ENCODE measurements at places on chromosomes 2 and 18.
A peak's percentile ranks its signal among the peaks of the same experiment; 100 is the strongest.

DNA sequence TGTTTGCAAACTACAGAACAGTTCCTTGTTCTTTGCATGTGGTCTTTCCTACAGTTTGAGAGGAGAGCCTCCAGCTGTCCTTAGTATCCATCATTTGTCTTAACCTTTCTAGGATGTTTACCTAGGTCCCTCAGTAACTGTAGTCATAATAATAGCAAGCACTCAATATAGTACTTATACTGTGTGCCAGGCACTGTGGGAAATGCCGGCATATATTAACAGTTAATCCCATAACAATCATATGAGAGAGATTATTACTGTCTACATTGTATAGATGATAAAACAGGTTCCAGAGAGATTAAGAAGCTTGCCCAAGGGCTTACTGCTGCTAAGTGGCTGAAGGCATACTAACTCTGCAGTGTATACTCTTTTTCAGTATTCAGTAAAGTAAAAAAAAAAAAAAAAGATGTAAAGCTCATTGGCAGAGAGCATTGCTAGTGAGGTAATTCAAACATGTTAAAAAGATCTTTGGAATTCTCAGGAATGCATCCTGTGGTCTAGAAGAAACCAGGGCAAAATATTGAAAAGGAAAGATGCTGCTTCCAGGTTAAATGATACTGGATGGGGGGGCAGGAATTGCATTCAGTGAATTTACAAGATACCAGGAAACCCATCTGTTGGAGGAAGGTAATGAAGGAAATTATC lies 72.3 kb downstream of the SPTBN1 start:
- no peak for DNase-seq

DNA sequence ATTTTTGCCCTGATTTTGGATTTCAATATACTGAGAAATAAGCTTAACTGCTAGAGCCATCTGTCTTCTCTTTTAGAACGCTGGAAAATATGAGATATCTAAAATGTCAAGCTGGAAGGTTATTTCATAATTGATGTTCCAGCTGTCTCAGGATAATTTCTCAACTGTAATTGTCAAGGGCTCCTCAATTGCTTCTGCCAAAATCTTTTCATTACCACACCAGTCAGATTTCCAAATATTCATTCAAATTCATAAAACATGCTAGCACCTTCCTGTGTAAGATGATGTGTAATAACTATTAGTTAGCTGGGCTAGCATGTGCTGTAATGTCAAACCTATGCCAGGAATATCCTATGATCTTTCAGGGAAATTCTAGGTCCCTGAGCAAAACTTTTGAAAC lies 88.1 kb downstream of the TNFRSF11A start:
- peak; percentile 77 for DNase-seq

DNA sequence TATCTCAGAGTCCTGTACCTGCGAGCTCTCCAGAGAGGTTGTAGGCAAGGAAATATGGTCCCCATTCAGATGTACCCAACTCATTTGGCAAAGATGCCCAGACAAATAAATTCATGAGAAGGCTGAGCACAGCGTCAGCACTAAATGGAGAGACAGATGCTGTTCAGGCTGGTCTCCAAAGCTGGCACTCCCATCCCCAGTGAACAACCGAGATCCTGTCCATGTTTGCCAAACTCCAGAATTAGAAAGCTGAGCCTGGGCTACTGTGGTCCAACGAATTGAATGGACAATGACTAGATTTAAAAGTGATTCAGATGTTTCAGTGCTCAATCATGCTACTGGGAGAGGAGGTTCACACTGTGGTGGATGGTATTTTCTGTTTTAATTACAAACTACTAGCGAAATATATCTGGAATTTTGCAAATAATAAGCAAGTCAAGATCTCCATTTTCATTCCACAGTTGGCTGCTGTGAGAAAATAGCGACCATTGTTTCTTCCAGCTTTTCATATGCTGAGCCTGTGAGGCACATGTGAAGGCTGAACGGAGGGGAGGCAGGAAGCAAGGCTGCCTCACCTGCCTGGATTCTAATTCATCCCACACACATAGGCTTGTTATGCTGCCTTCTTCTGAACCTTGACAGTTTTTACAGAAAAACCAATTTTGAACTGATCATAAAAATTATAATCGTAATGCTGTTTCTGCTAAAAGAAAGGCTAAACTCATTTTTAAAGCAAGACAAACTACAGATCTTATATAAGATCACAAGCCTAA lies 22.6 kb upstream of the DAPL1 start:
- peak; percentile 95 for DNase-seq

DNA sequence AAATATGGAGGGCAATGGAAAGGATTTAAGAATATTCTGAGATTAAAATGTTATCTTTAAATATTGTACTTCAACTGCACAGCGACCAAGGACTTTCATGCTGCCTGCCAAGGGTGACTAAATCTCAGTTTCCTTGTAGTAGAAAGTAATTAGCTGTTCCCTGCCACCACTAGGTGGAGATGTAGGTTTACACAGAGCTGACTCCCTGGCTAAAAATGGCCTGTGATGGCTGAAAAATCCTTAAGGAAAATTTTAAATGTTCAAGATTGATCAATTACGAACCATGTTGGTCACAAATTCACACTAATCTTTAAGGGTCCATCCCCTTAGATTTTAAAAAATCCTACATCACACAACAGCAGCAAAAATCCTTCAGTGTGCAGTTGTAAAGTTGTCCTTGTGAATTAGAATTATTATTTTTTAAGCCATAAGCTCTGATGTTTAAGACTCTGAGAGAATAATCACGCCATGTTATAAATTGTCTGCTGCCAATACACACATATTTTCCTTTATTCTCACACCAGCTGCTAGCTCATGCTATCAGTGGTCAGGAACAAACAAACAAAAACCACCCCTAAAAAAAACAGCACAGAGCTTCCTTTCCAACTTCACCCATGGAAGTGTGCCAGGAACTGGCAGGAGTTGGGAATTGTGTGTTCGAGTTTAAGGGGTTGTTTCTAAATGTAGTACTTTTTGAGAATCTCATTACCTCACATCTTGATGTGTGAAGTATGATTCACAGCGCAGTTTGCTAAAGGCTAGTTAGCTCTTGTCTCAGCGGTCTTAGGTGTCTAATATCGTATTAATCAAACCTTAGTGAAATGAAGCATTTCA lies 399.8 kb downstream of the TMEM182 start:
- peak; percentile 76 for DNase-seq

DNA sequence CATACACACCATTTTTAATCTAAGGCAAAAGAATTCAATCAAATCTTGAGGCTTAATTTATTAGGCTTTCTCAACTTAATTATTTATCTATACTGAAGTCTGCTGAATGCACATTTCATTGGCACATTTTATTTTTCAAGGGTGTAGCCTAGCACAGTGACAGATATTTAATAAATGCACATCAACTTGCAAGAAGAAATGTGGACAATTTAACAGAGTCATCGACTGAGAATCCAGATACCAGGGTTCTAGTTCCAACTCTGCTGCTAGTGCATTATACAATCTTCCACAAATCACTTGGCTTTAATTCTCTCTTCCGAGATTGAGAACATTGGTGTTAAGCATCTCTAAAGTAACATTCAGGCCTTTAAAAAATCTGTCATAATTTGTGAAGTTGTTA lies 88.5 kb upstream of the RBBP8 start:
- no peak for DNase-seq

GRCh38 chr18:42187611-42188380 lies 232.8 kb downstream of the PIK3C3 start:
- DNase-seq, result peak; percentile 48

DNA sequence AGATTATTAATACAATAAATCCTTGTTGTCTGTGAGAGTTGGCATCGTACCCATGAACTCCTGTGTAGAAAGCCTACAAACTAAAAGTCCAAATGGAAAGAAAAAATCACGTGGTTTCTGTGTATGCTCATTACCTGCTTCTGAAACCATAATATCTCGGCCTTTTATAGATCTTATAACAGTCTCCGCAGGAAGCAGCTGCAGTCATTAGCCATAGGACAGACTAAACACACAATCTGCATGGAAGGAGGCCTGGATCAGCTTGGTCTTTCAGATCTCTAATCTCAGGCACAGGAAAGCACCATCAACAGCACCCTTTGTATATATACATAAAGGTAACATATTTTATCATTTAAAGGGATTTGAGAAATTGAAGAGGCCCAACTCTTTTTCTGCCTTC lies 508.9 kb upstream of the TCF4 start:
- DNase-seq, result no peak

DNA sequence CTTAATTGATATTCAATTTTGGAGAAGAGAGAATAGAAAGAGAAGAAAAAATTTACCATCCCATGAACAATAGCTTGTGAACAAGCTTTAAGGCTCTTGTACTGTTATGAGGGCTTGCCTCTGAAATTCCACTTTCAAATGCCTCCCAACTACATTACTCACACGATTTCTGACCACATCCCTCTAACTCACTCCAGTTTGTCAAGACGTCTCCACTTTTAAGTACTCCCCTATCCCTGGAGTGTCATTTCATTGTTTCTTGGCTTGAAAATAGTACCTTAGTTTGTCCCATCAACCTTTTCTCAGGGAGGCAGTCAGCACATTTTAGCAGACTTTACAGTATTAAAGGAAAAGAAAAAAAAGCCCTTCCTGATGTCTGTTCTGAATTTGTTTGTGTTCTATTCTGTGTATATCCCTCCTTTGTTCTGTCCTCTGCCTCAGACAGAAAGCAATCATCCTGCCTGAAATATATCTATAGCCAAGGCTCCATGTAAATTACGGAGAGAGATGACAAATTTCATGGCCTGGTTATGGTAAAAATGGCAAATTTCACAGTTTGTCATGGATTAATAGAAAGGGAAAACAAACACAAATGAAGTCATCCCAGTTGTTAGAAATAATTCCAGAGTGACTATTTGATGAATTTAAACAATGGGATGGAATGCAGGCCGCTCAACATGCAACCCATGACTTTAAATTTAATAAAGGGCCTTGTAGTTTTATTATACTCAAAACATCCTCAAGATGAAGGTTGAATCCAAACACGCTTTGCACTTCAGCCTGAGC lies 228.8 kb downstream of the ETAA1 start:
- no peak for DNase-seq

DNA sequence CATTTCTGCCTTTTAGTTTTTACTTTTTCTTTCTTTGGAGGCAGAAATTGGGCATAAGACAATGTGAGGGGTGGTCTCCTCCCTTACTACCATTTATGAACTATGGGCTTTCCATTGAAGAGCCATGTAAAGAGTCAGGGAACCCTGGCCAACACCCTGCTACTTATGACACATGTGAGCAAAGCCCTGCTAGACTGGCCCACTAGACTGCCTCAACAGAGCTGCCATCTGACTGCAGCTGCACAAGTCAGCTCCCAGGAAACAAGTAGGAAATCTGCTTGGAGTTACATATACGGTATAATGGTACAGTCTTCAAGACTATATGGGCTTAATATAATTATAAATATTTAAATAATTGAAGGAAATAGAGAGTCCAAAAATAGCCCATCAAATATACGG lies 816.8 kb downstream of the TRIB2 start:
- no peak for DNase-seq

DNA sequence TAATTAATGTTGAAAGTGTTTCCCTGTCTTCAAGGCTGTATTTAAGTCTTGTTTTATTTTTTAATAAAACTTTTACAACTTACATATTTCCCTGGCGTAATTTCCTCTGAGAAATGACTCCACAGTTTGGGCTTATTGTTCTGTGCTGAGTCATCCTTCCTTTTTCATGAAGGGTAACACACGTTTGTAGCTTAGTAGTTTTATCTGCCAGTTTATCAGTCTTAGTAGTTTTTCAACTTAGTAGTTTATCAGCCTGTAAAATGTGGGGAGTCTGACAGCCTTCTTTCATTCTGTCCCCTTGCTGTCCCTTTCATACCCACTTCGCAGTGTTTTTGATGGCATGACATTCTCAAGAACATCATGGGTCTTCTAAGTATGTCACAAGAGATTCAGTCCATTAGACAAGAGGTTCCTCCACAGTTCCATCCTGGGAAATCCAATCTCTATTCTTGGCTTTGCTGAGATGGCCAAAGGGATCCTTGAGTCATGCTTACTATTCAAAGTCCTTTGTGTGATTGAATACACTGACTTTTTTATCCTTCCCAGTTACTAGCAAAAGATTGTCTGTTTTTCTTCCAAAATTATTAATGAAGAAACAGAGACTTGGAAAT lies 60.0 kb upstream of the SGPP2 start:
- DNase-seq, result no peak

DNA sequence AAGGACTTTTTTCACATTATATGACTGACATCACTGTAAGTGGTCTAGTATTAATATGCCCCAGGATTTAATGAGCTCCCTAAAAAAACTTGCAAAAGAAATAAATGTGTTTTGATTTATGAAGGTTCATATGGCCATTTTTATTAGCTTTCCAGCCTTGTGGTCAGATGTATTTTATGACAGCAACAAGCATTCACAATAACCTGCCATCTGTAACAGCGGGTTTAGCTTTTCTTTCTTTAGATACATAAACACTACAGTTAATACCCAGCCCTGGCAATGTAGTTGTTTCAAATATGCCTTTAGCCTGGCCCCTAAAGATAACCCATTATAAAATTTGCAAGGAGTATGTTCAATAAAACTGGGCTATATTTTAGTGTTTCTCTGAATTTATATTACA lies 1063.8 kb downstream of the SOCS6 start:
- no peak for DNase-seq

DNA sequence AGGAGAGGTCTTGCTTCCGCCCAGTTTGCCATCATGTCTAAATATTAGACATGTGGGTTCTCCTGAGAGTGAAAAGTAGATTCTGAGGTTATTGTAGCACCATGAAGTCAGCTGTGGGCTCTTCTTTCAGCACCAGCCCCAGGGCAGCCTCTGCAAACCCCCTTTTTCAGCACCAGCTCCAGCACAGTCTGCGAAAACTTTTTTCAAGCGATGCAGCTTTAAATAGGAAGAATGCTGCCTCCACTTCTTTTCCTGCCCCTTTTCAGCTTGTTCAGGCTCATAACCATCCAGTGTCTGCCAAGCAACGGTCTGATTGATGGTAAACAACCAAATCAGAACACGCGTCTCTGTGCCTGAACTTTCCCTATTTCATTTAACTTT lies at the start of gene COL5A2:
Gene COL5A2, minus strand, starts transcription at position 192 of the 381 bp plus-strand sequence. Its CDS starts 157 bp downstream, at position 35.
- no peak for DNase-seq

DNA sequence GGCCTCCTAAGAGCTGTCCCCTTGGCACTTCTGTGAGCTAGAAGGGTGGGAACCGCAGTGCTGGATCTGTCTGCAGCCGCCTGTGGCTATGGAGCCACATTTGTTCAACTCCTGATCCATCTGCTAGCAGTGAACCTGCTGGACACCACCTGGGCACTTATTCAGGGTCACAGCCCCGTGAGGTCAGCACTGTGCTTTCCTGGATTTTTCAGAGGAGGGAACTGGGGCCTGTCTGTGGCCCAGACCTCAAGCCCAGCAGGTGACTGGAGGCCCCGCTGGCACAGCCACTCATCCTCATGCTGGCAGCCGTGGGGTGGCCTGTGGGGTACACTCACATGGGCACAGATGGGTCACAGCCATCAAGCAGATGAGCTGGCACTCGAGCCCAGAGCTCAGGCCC lies 155.3 kb downstream of the TFCP2L1 start:
- DNase-seq, result no peak
